ENCODE measurements at places on chromosomes 6 and 20.
A peak's percentile ranks its signal among the peaks of the same experiment; 100 is the strongest.

GRCh38 chr6:110951008-110951407 is 7.5 kb upstream of the GTF3C6 start:
- no peak for DNase-seq

GRCh38 chr6:16248271-16248853 is 10.0 kb downstream of the GMPR start:
- DNase-seq, result no peak

GRCh38 chr6:166221636-166222035 is 54.0 kb upstream of the TBXT start:
- no peak for DNase-seq

- DNase-seq, result no peak
Observed at GRCh38 chr6:17928514-17929430, 58.7 kb downstream of the KIF13A start.

GRCh38 chr6:12170351-12171092 is 119.6 kb upstream of the EDN1 start:
- no peak for DNase-seq

DNA sequence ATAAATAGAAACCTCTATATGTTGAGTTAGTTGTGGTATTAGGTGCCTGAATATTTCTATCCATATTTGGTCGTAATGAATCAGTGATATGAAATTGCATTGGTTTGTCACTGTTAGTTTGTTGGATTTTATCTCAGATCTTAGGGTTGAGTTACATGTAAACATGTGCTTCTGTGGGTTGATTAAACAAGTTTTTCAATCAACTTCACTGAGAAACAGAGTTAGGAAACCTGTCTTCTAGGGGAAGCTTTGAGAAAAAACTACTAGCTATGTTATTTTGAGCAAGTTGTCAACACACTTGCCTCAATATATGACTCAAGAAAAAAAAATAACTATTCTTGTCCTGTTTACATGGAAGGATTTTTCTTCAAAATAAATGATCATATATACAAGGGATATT is 14.8 kb upstream of the ADGB start:
- DNase-seq, result no peak

DNA sequence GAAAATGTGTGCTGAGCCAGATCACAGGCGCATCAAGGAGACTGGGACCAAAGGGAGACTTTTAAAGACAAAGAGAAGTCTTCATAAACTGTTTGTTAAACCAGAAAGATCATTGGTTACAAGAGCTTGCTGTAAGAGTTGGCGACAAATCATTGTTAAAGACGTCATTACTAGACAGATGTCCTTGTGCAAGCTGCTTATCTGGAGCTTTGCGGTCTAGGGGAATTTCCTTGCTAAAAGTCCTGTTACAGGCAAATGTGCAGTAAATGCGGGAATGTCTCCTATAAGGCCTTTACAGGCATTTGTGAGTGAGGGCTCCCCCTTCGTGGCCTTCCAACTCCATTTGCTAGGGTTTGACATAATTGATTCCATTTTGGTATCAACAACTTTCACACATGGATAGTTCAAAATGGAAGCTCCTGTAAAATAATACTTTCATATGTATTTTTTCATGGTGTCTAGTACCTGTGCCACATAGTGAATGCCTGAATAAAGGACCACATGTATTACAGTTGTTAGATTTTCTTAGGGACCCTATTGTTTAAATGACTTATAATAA is 362.4 kb downstream of the UTRN start:
- no peak for DNase-seq

DNA sequence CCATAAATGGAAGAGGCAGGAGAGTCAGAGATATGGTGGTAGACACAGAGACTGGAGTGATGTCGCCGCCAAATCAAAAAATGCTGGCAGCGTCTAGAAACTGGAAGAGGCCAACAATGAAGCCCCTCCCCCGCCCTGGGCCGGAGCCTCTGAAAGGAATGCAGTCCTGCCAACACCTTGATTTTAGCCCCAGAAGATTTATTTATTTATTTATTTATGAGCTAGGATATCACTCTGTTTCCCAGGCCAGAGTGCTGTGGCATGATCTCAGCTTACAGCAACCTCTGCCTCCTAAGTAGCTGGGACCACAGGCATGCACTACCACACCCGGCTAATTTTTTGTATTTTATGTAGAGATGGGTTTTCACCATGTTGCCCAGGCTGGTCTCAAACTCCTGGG is 82.6 kb upstream of the CCDC167 start:
- no peak for DNase-seq

- DNase-seq, result no peak
Observed at GRCh38 chr20:21706261-21707195, 1.1 kb downstream of the PAX1 start.

DNA sequence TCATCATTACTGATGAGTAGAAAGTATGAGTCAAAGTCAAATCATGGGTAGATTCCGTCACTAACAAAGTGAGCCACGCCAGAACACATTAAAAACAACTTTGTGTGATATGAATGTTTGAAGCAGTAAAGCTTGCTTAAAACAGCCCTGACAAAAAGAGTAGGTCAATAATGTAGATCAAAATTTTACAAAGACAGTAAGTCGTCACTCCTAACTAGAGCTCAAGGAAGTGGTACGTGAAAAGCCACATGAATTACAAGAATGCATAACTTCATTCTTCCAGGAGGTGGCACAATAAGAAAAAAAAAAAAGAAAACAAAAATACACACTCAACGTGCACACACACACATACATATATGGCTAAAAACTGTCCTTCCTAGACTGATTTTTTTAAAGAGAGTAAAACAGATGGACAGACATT is 69.9 kb downstream of the HACE1 start:
- no peak for DNase-seq

GRCh38 chr6:35780719-35781118 is at the start of gene CLPSL1:
CLPSL1 (plus strand) TSS chr6:35781019; CDS start chr6:35781111, 92 bp downstream.
- DNase-seq, result no peak

GRCh38 chr6:149032599-149033405 is 284.7 kb upstream of the TAB2 start:
- peak; percentile 51 for DNase-seq

- DNase-seq, result no peak
Observed at GRCh38 chr6:161169696-161170095, 104.2 kb downstream of the AGPAT4 start.

- DNase-seq, result peak; percentile 26
Observed at GRCh38 chr6:5174244-5174643, 86.5 kb downstream of the LYRM4 start.

GRCh38 chr6:5466281-5467136 is 205.2 kb downstream of the FARS2 start:
- DNase-seq, result no peak

- no peak for DNase-seq
Observed at GRCh38 chr20:63626424-63627128, at the start of gene GMEB2. GMEB2 (minus strand) TSS chr20:63627101; CDS start chr20:63619397, 7,704 bp downstream.

- no peak for DNase-seq
Observed at GRCh38 chr20:14451458-14451857, 114.0 kb upstream of the FLRT3 start.

- peak; percentile 81 for DNase-seq
Observed at GRCh38 chr20:45857114-45857881, at the start of the genes ACOT8 and ZSWIM3. ACOT8 (minus strand) TSS chr20:45857392; CDS start chr20:45857315, 77 bp downstream. ZSWIM3 (plus strand) TSS chr20:45857614; CDS start chr20:45857826, 212 bp downstream.

GRCh38 chr20:50772420-50773185 is 22.3 kb upstream of the BCAS4 start:
- DNase-seq, result no peak

DNA sequence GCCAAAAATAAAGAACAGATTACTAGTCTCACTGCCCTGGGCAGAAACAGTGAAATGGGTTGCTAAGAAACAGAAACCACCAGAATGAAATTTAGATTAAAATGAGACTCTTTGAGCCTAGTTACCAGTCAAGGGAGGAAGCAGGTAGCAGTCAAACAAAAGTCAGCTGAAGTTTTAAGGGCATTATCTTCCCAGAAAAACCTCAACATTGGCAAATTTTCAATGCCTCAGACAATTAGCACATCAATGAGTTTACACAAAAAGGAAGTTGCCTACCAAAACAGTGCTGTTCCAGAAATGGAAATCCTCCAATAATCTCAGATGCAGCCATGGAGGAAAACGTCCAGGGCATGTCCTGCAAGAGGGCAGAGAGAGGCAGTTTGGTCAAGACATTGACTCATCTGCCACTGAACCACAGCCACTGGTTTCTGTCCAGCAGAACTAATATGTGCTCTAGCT is 399.7 kb upstream of the ADGRB3 start:
- no peak for DNase-seq

DNA sequence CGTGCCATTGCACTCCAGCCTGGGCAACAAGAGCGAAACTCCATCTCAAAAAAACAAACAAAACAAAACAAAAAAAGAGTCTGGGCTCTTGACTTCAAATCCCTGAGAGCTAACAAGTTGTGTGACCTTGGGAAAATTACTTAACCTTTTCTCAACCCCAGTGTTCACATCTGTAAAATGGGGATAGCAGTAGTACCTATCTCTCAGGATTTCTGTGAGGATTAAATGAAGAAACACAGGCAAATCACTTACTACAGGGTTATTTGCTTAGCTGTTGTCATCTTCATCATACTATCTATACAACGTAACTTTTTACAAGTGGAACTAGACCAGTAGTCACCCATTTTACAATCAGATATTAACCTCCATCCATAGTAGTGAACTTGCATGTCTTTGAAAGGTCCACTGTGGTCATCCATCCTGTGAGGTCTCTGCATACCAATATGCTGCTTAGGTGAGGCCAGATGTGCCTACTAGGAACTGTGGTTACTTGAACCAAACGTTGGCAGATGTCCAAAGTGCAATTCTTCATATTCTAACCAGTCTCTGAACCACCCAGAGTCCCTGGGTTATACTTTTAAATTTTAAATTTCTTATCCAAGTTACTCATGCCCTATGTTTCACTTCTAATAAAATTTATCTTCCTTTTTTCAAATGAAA is 128.9 kb upstream of the BEND3 start:
- DNase-seq, result no peak

DNA sequence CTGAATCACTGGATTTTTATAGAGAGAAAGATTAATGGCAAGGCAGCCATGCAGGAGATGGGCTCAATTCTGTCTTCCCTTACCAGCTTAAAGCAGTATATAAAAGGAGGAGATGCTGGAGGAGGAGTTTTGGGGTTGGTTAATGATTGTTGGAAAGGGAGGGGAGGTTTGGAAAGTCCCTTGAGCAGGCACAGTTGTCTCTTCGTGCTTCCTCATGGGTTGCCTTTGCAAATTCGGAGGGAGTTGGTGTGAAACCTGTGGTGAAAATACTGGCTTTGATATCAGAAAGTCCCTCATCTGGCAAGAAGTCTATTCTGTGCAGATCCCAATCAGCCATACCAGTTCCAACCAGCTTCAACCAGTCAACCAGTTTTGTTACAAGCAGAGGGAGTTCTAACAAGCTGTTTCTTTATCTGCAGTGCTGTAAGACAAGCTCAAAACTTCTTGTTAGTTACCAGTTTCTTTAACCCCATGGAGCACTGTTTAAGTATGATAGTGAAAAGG is 107.0 kb downstream of the HIVEP1 start:
- DNase-seq, result peak; percentile 22

GRCh38 chr6:13392462-13392861 is 64.1 kb upstream of the TBC1D7 start:
- no peak for DNase-seq

- no peak for DNase-seq
Observed at GRCh38 chr20:35551503-35551902, 9.6 kb downstream of the ERGIC3 start.

GRCh38 chr20:45969712-45970634 is 2.0 kb downstream of the ZNF335 start:
- DNase-seq, result no peak

DNA sequence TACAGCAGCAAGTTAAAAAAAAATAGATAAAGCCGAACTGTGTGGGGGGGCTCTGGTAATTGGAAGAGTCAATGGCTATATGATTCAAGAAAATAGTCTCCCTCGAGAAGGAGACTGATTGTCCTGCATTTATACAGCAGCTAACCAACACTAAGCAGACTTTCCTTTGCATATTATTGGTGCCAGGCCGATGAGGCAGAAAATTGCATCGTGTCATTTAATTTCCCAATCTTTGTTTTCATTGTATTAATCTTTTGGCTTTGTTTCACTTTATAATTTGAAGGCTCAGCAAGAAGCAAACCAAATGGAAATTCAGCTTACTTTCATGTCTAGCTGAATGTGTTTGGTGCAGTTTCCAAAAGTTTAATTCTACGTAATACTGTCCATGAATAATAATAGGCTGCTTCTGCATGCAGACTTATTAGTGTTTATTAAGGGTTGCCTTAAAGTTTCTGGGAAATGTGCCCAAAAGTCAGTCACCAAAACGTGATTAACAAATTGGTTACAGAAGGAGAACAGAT is 258.5 kb downstream of the HACE1 start:
- no peak for DNase-seq

GRCh38 chr6:108888052-108888451 is 39.8 kb downstream of the ARMC2 start:
- no peak for DNase-seq

GRCh38 chr20:5737619-5737953 is 12.6 kb upstream of the SHLD1 start:
- no peak for DNase-seq

- DNase-seq, result peak; percentile 18
Observed at GRCh38 chr20:32482442-32483261, 102.5 kb downstream of the NOL4L start.

GRCh38 chr6:43307451-43308100 is 1.1 kb downstream of the CRIP3 start:
- no peak for DNase-seq

GRCh38 chr20:5513975-5514516 is 197.3 kb upstream of the PROKR2 start:
- no peak for DNase-seq

- no peak for DNase-seq
Observed at GRCh38 chr20:25025091-25025861, 32.7 kb downstream of the ACSS1 start.

DNA sequence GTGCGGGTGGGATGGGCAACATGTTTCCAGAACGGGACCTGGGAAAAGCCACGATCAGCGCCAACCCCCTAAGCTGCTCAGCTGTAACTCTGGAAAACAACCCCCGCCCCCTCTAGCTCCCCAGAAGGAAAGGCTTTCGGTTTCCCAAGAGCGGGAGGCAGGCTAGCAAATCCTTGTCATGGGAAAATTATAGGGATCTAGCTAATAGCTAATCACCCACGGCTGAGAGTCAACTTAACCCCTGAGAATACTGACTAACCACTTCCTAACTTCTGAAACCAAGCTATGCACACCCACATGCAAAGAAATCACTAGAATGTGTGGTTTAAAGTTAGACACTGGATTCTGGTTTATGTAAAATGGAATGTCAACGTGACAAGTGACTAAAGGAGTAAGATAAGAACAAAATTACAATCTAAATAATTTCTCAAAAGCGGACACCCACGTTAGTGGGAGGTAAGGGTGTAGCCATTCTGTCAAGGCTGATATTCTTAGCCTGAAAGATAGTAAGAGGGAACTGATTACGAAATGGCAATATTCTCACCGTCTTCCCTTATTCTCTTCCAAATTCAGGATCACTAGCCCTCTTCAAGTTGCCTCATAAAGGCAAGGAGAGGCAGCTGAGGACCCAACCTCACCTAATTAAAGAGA is 20.1 kb downstream of the JAG1 start:
- DNase-seq, result no peak
